AG10803 (cell line): ENCODE measurements at places on chromosomes 11 and 22.

DNA sequence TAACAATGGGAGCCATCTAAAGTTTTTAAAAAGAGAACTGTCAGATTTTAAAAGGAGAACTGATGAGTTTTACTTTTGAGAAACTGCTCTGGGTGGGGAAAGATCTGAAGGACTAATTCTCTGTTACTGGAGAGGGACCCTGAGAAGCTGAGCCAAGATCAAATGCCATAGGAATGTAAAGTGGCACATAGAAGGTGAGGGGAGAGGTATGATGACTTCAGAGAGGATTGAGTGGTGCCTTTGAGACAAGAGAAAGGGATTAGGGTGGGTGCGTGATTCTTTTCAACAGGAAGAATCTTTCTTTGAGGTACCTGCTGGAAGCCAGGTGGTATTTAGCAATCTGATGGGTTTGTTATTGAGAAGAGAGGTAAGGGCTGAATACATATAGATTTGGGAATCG, 9.0 kb downstream of the CRKL start:
- DNase-seq: no peak

DNA sequence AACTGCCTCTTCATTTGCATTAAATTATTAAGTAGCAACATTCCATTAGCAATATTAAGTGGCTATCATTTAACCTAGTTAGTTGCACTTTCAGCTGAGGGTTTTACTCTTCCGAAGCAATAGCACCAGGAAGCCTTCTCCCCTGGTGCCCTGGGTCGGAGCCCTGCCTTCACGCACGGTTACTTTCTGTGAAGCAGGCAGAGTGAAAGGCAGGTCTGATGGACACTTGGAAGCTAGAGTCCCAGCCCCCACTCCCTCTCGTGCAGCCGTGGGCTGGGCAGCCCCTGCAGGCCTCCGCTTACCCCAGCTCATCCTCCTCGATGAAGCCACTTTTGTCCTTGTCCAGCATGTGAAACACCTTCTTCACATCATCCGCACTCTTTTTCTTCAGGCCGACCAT, 2.0 kb downstream of the PVALB start:
- DNase-seq: no peak

GRCh38 chr11:80748207-80748925, 1307.5 kb upstream of the TENM4 start:
- no peak for DNase-seq

GRCh38 chr11:81644239-81644840, 1089.3 kb downstream of the FAM181B start:
- DNase-seq: peak; percentile 39

GRCh38 chr11:61720597-61720996, 31.8 kb upstream of the MYRF start:
- DNase-seq: no peak

GRCh38 chr11:73306977-73307322, 1.1 kb upstream of the ARHGEF17 start:
- no peak for DNase-seq

DNA sequence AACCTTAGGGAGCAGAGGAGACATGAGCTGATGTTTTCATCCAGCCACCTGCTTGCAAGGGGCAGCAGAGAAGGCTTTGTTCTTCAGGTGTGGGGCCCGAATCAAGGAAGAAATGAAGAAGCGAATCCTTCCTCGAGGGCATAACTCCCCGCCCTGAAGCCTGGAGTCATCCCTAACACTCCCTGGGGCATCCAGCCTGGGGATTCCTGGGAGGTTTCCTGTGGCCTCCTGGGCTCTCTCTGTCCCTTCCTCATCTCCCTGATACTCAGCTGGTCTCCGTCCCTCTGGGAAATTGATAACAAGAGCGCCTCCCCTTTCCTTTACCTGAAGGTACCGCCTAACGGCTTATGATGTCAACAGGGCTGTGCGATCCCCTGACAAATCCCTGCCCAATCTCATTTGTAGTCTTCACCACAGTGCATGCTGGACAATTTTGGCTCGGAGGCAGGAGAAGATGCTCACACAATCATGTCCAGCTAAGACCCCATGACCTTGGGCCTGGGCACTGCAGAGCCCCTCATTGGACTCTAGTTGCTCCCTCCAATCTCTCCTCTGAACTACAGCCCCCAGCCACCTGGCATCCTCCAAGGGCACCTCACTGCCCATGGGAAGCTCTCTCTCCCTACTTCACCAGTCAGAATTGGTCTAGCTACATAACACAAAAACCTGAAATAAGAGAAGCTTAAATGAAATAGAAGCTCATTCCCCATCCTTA, 80.6 kb upstream of the RTL6 start:
- DNase-seq: no peak

DNA sequence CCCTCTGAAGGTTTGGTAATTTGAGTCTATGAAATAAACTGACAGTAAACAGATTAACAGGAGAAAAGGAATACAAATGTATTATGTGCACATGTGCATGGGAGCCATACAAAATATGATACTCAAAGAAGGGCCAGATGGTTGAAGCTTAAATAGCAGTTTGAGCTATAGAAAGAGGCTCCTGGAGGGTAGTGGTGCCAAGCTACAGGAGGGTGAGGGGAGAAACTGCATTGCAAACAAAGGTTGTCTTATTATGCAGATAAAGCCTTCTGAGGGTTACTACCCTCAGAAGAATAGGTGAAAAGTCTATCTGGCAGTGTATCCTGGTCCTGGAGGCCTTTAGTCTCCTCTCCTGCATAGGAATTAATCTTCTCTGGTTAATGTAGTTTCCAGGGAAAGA, 267.3 kb upstream of the MPPED2 start:
- no peak for DNase-seq

- peak; percentile 12 for DNase-seq
Observed at GRCh38 chr11:123545726-123546270, 108.6 kb downstream of the SCN3B start.

DNA sequence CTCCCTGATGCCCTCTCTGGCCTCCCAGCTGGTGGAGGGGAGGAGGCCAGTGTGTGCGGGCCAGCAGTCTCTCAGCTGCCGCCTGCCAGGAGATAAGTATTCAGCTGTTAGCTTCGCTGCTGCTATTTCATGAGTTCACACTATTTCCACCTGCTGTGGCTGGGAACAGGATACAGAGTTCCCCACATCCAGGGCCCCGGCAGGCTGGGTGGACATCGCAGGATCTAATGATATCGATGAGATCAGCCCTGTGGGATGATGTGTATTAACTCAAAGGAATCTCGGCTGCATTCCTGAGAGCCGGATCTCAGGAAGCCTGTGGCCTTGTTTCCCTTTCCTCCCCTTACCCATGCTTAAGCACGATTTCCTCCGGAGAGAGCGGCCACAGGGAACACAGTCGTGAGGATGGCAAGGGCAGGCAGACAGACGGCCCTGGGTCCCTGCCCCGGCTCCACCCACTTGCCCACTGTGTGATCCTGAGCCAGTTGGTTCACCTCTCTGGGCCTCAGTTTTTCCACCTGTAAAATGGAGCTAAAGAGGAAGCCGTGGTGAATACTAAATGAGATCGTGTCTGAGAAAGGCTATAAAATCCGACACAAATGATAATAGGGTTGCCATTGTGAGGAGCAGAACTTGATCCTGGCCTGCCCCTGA, 6.5 kb upstream of the PVALB start:
- DNase-seq: peak; percentile 19

DNA sequence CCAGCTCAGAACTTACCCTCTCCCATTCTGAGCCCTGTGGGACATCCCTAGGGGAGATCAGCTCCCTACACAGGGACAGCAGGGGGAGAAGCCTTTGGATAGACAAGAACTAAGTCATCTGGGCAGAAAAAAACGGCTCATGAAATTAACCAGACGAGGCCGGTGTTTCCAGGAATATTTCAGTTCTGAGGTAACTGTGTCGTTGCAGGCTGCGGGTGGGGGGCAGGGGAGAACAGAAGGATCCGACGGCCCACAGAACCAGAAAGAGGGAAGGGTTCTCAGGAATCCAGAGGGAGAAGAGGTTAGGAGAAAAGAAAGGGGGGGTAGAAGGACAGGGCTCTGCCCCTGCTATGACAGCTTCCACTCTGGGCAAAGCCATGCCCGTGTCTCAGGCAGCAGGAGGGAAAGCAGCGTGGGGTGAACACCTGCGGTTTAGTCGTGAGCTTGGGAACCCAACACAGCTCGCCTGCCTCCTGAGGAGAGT, 3.6 kb downstream of the CLCF1 start:
- no peak for DNase-seq

DNA sequence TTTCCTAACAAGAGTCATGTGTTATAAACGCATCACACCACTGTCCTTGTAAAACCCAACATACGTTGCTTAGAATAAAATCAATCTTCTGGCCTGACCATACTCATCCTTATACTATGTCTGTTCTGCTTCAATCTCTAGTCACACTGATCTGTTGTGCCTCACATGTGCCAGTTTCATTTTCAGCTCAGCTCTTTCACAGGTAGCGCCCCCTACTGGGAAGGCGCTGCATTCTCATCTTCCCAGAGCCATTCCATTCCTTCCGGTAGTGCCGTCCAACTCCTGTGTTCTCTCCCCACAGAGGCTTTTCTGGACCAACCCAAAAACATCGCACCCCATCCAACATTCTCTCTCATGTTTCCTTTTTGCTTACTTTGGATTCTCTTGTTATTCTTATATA, 22.2 kb downstream of the CASP5 start:
- no peak for DNase-seq

GRCh38 chr22:45318558-45319323, 9.0 kb downstream of the FAM118A start:
- peak; percentile 37 for DNase-seq

GRCh38 chr11:103397369-103397768, 288.1 kb downstream of the DYNC2H1 start:
- DNase-seq: peak; percentile 24

GRCh38 chr11:123184531-123184930, 10.5 kb downstream of the CLMP start:
- DNase-seq: no peak

- peak; percentile 20 for DNase-seq
Observed at GRCh38 chr22:41885116-41885515, 29.8 kb downstream of the SHISA8 start.

- DNase-seq: no peak
Observed at GRCh38 chr22:50568626-50569025, 5.9 kb upstream of the SYCE3 start.

GRCh38 chr11:78181185-78181584, 7.2 kb downstream of the KCTD21 start:
- DNase-seq: no peak

GRCh38 chr22:40621309-40622151, 15.0 kb downstream of the MRTFA start:
- no peak for DNase-seq

GRCh38 chr11:62306227-62306626, 7.4 kb upstream of the SCGB1D4 start:
- no peak for DNase-seq

GRCh38 chr11:61629082-61629833, 48.4 kb upstream of the SYT7 start:
- no peak for DNase-seq

- no peak for DNase-seq
Observed at GRCh38 chr11:112817376-112817775, 143.8 kb upstream of the NCAM1 start.

DNA sequence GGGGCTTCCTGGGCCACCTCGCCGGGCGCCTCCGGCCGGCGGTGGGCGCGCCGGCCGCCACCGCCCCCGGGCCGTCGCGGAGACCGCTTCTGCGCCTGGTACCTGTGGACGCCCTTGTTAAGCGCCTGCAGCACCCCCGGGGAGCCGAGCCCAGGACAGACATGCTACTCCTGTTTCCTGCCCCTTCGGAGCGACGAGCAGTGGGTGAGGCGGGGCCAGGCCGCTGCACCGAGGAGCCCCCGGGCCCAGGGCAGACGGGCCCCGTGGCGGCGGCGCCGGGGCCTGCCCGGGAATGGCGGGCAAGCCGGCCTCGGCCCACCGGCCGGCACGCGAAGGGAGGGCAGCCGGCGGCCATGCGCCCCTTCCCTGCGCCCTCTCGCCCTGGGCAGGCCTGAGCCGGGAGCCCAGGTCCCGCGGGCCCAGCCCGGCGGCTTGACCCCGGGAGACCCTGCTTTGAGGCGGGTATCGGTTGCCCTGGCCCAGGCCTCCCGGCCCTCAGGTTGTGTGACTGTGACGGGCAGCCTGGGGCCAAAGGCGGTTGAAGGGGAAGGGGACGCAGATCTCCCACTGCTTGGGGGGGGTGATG, 789 bp upstream of the KDM2A start:
- peak; percentile 27 for DNase-seq
